ENCODE measurements at places on chromosomes 12 and 14.

DNA sequence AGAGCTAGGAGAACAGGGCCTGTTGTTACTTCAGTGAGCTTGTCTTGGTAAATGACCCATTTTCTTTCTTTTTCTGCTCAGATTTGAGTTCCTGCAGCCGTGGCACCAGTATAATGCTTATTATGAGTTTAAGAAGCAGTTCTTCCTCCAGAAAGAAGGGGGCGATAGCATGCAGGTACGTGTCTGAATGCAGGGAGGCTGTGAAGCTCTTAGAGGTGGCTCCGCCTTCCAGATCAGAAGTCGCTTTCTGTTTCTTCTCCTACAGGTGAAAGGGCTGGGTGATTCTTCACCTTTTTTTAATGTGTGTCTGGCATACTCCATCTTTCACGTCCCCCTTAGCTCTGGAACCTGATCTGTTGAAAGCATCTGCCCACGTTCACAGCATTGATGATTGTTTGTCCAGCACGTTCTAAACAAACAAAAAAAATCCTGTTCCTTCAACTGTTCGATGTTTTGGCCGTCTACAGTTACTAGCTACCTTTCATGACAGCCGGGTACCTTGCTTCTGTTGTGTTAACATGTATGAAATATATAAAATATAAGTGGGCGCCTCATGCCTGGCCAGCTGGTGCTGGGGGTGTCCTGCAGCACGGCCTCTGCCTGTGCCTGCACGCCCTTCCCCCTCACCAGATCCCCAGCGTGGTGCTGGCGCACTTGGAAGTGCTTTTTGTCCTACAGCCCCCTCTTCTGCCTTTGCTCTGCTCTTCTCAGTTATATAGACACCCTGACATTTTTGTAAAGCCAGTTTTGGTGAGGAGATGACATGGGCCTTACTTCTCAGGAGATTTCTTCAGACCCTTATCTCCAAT, 44.6 kb downstream of the SFSWAP start:
- no peak for DNase-seq

DNA sequence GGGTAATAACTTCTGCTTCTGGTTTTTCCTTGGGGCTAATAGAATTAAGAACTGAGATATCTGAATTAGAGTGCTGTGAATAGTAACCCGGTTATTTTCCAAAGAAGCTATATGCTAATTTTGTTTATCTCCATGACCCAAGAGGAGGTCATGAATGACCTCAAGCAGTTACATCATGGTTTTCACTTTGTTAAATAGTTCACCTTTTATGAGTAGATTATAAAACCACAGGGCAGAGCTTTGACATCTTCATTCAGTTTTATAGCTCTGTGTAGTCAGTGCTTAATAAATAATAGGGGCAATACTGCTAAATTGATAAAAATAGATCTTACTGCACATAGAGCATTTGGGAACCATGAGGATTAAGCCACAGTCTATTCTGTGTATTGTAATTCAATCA, 462.2 kb downstream of the LRIG3 start:
- no peak for DNase-seq

DNA sequence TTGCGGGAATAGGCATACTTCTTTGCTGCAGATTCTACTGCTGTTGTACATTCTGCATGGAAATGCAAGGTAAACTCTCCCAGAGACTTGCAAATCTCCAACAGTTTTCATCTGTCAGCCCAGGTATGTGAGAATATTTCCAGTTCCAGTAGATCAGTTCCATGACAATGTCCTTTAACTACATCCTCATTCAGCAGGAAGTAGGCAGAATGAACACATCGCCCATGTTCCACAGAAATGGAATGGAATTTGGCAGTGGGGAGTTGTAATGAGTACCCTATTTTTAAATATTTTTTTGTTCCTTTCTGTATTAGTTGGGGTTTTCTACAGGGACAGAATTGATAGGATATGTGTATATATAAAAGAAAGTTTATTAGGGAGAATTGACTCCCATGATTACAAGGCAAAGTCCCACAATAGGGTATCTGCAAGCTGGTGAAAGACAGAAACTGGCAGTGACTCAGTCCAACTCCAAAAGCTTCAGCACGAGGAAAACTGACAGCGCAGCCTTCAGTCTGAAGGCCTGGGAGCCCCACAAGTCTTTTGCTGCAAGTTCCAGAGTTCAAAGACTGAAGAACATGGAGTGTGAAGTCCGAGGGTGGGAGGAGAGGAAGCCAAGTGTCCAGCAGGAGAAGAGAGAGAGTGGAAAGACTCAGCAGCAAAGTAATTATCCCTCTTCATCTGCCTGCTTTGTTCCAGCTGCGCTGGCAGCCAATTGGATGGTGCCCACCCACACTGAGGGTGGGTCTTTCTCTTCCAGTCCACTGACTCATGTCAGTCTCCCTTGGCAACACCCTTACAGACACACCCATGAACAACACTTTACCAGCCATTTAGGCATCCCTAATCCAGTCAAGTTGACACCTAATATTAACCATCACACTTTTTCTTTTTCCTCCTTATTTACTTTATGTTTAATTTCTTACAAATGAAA, 110.4 kb upstream of the SCAF11 start:
- no peak for DNase-seq

GRCh38 chr14:64983439-64984310, 3.0 kb upstream of the FNTB start:
- no peak for DNase-seq

- no peak for DNase-seq
These were observed 135.4 kb downstream of the UNC79 start for GRCh38 chr14:93566065-93566693.

GRCh38 chr12:58086930-58087329, 145.6 kb downstream of the ATP23 start:
- no peak for DNase-seq

DNA sequence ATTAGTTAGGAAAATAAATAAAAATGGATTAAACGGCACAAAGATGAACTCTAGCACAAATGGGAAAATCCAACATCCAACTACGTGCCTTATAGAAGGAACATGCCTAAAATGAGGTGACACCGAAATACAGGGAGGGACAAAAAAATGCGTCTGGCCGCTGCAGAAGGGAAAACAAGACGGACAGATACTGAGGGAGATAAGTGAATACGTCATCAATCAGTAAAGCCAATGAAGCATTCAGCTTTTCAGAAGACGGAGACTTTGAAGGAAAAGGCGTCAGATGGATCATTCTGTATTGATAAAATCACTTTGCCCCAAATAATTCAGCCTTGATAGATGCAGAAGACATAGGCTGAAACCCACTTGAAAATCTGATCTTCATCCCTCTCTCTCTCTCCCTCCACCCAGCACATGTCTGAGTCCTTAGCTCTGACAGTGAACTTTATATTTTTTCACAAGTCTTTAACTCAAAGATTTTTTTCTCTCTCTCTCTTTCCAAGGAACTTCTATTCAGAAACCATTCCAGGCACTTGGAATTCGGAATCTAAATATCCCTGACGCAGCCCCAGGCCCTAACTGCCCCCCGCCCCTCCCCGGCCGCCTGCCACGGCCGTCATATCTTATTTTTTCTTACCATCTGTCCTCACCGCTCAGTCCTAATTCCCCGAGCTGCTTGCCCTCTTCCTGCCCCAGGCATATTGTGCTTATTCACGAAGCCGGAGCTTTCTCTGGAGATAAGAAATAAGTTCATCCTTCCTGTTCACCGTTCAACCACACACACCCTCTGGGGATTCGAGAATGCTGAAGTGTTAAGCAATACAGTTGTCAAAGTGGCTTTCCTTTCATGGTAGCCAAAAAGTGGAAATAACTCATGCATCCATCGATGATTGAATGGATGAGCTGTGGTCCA, 35.5 kb upstream of the RFLNA start:
- DNase-seq = no peak

DNA sequence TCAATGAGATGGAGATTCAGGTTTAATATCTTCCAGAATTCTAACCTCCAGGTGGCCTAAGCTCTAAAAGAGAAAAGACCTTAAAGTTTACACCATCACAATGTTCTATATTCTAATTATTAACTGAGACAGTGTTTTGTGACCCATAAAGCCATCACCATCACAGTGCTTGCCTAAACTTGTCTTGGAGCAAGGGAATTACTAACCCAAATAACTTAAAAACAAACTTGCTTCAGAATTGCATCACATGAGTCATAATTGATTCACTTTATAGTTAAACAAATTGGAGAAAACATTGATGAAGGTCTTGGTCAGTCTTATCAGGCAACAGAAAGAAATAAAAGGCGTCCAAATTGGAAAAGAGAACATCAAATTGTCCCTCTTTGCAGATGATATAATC, 54.5 kb upstream of the ALG10 start:
- no peak for DNase-seq

DNA sequence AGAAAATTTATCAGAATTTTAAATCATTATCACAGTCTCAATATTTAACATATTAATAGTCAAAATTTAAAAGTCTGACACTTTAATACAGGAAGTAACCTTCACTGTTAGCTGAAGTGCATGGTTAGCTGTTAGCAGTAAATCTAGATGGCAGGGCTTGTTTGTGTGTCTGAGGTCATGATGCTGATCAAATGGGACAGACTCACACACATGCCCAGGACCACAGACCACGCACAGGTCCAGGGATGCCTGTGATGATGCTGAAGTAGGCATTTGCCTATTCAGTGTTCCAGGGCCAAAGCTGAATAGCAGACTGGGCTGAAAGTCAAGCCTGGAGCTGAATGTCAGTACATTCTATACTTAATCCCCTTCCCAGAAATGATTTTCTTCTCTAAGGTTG, 20.5 kb downstream of the FNTB start:
- DNase-seq = no peak

- no peak for DNase-seq
These were observed 43.2 kb downstream of the PLEKHG7 start for GRCh38 chr12:92745856-92746550.

Measured in activated T-cell treated with anti-CD3 and anti-CD28 coated beads, Interleukin-2, amount 50 U/mL, for 1 hour (primary cell).